ENCODE measurements at places on chromosomes 6 and 20.

- no peak for DNase-seq
Measured at GRCh38 chr6:169289619-169290339, 36.1 kb upstream of the THBS2 start.

GRCh38 chr20:44247131-44247571 lies at the start of gene GDAP1L1:
GDAP1L1 (plus strand) TSS chr20:44247308; CDS start chr20:44247335, 27 bp downstream.
- DNase-seq: no peak

DNA sequence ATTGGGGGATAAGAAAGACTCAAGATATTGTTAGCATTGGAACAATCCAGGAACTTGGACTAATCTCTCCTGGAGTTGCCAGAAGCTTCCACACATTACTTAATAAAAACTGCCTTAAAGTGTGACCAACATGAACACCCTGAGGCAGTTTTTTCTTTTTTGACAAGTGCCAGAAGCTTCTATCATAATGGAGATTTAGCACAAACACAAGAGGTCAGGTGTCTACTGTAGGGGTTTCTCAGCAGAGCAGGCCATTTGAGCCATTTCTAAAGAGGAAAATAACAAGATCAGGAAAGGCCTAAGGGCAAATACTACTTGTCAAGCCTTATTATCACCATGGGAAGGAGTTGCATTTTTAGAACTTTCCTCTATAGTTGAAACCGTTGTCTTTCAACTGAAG lies 361.5 kb downstream of the EPM2A start:
- no peak for DNase-seq

DNA sequence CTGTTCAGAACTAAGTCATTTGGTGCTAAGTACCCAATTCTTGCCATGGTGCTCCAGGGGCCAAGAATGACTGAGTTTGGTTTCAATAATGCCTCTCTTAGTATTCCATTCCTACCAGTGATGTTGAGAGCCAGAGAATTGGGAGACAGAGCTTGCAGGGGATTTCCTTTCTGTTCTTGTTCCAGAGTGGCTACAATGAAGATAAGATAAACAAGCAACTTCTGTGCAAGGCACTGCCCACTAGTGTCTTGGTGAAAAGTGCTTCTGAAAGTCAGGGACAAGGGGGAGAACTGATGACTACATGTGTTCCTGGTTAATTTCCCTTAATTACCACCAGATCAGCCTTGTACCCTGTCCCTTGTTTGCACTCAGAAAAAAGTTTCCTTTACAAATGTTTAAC lies 421.6 kb downstream of the BCKDHB start:
- DNase-seq: no peak

Measured in NK-92 treated with Interleukin-12 subunit alpha and Interleukin-12 subunit beta, amount 100 ng/mL, for 24 hours (cell line).